ENCODE measurements at places on chromosomes 7 and 10. TPM values are rescaled to one million over a fixed set of nuclear protein-coding genes. Genes with fewer than 3 reads are reported as not detected.

Gene TMEM229A
- not detected for total RNA-seq

Gene FAM241B
- 13.3 TPM for total RNA-seq

Gene PTPN20
- 3.7 TPM for total RNA-seq

Gene TMEM213
- not detected for total RNA-seq

Gene RNF148
- total RNA-seq, result not detected

Gene LIPM
- not detected for total RNA-seq

Data from A549 treated with dexamethasone at 1 μM for 4 hours (cell line).